ENCODE measurements at places on chromosomes 1 and 21.

GRCh38 chr1:198167436-198167934 lies 10.7 kb downstream of the NEK7 start:
- DNase-seq, result no peak

- no peak for DNase-seq
Observed at GRCh38 chr1:47575855-47576757, 138.3 kb downstream of the FOXD2 start.

DNA sequence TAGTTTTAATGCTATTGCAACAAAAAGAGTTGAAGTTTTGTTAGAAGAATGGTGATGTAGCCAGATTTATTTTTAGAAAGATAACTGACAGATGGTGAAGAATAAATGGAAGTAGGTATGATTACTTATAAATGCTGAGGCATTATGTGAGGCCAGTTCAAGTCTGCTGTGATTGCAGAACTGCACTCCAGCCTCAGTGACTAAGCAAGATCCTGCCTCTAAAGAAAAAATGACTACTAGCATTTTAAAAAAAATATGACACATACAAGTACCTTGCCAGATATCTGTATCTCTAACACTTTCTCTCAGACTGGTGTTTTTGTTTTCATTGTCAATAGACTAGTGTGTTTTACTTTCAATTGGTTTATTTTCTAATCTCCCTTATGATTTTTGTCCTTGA lies 1242.4 kb upstream of the ADGRL4 start:
- DNase-seq, result no peak

- no peak for DNase-seq
Observed at GRCh38 chr1:182968836-182969734, 16.1 kb upstream of the SHCBP1L start.

DNA sequence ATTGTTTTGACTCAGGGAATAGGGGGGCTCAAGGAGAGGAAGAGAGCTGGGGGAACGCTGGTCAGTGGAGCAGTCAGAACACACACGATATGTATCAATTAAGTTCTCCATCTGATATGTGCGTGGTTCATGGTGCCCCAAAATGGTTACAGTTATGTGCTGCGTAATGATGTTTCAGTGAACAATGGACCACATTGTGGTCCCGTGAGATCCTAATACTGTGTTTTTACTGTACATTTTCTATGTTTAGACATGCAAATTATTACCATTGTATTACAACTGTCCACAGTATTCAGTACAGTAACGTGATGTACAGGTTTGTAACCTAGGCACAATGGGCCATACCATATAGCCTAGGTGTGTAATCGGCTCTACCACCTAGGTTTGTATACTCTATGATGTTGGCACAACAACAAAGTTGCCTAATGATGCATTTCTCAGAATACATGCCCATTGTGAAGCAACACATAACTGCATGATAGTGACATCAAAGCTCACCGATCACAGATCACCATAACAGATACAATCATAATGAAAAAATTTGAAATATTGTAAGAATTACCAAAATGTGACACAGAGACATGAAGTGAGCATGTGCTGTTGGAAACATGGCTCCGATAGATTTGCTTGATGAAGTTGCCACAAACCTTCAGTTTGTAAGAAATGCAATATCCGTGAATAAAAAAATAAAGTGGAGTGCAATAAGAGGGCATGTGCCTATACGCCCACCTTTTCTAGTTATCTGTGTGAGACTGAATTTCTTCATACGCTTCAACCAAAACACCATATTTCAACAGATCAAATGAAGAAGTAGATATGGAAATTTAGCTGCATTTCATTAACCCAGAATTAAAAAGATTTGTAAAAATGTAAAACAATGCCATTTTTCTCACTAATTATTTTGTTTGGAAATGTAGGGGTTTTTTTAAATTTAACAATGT lies 14.8 kb upstream of the TMEM54 start:
- DNase-seq, result no peak

DNA sequence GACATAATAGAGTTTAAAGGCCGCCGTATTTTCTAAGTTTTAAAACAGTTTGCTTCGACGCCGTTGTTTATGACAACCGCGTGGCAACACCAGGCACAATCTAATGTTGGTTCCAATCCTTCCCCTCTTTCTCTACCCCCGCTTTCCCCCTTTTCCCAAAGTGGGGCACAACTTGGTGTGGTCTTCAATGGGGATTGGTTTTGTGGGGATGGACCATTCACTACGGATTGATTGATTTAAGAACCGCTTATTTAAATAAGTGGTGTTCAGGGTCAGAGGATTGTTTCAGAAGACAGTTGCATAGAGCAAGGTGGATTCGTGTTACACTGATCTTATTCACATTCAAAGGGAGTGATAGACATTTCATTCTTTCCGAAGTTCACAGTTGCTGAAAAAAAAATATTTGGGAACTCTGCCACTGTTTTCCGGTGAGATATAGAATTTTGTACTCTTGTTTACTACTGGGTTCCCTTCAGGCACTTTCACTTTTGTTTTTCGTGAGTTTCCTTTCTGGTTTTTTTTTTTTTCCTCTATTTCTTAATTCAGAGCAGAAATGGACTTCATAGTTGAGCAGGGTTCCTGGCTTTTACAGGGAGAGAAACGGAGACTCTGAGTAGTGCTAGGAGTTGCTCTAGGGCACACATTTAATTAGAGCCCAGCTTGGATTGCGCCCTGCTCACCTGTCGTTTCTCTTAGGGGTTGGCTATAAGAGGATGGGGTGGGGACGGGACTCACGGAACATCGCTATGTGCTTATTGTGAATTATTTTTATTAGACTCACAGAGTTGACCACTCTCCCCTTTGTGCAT lies 79.6 kb upstream of the AK4 start:
- DNase-seq, result no peak

DNA sequence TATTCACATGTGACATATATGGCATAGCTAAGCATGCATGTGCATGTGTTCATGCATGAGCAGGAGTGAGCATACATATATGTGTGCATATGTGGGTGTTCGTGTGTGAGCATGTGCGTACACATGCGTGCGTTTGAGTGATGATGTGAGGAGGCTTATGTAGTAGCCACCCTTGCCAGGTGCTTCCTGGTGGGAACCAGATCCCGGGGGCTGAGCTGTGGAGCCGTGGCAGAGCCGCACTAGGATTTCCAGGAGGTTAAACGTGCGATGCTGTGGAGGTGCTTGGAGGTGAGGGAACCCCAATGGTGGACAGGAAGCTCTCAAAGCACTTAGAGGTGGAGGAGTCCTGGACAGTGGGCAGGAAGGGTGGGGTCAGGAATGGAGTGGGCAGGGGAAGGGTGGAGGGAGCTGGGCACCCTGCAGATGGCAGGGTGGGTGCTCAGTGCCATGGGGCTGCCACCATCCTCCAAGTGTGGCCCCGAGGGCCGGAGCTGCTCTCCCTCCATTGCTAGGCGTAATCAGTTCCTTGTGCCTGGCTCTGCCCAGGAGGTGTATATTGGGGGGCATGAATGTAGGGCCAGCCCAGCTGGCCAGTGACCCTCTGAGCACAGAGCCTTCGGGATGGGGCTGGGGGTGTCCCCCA lies 48.5 kb downstream of the COL18A1 start:
- no peak for DNase-seq

GRCh38 chr1:41333146-41333784 lies 28.0 kb upstream of the FOXO6 start:
- no peak for DNase-seq

GRCh38 chr1:15386164-15386749 lies 23.4 kb upstream of the EFHD2 start:
- DNase-seq, result no peak

- DNase-seq, result no peak
Observed at GRCh38 chr1:47751996-47752451, 245.2 kb downstream of the TRABD2B start.

GRCh38 chr1:236786453-236786852 lies 8.6 kb upstream of the MTR start:
- no peak for DNase-seq

GRCh38 chr1:24118410-24119242 lies 6.7 kb upstream of the MYOM3 start:
- DNase-seq, result no peak

DNA sequence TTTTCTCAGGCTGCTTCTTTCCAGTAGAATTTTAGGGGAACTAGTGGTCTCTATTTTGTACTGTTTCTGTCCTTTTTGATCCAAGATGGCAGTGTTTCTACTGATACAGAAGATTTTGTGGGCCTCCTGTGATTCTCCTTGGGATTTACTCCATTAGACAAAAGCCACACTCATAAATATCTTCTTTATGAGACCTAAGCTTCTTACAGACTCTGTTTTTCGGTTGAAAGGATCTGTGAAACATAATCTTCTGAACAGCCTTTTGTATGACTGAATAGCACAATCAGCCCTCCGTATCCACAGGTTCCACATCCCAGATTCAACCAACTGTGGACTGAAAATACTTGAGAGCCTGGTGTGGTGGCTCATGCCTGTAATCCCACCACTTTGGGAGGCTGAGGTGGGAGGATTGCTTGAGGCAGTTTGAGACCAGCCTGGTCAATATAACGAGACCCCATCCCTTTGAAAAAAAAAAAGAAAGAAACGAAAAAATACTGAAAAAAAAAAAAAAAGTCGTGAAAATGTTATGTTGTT lies 10.8 kb upstream of the PSMD4 start:
- DNase-seq, result no peak

GRCh38 chr1:152112885-152113432 lies 2.3 kb downstream of the TCHH start:
- no peak for DNase-seq

- DNase-seq, result no peak
Observed at GRCh38 chr1:55329808-55330432, 114.8 kb upstream of the USP24 start.

- DNase-seq, result no peak
Observed at GRCh38 chr21:42561762-42562650, 48.4 kb downstream of the SLC37A1 start.

Data from activated gamma-delta T cell (primary cell).